ENCODE measurements at places on chromosomes 4 and X.

DNA sequence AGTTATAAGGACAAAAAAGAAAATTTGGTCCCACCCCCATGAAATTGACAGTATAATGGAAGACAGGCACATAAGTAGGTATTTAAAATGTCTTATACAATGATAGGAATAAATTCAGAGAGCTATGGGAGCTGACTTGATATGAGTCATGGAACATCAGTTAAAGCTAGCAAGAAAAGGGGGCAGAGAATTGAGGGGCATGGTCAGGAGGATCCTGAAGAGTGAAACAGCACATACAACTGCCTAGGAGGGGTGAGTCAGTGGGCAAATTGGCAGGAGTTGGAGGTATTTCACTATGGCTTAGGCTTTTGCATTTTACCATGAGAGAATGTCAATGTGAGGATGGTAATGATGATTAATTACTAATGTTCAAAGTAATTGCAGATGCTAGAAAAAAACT lies 95.4 kb upstream of the BANK1 start:
- DNase-seq = no peak

GRCh38 chr4:37058826-37059225 lies 185.7 kb upstream of the NWD2 start:
- DNase-seq = no peak

DNA sequence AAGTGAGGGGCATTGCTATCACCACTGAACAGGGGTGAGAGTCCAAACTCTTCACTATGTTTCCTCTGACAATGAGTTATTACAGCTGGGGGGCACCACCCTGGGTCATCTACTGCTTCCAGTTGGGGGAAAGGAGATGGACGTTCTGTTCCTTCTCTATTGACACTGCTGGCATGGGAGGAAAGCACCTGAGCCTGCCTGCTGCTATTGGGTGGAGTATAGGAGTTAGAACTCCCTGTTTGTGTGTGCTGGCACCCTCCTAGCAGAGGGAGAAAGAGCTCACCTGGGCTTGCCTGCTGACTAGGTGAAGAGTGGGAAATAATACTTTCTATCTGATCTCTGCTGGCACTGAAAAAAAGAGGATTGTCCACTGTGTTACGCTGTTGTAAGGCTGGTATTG lies 163.8 kb downstream of the MSN start:
- no peak for DNase-seq

- DNase-seq = no peak
Observed at GRCh38 chr4:158016511-158016910, 156.3 kb downstream of the GASK1B start.

- DNase-seq = no peak
Observed at GRCh38 chr4:124803641-124804040, 91.1 kb upstream of the ANKRD50 start.

DNA sequence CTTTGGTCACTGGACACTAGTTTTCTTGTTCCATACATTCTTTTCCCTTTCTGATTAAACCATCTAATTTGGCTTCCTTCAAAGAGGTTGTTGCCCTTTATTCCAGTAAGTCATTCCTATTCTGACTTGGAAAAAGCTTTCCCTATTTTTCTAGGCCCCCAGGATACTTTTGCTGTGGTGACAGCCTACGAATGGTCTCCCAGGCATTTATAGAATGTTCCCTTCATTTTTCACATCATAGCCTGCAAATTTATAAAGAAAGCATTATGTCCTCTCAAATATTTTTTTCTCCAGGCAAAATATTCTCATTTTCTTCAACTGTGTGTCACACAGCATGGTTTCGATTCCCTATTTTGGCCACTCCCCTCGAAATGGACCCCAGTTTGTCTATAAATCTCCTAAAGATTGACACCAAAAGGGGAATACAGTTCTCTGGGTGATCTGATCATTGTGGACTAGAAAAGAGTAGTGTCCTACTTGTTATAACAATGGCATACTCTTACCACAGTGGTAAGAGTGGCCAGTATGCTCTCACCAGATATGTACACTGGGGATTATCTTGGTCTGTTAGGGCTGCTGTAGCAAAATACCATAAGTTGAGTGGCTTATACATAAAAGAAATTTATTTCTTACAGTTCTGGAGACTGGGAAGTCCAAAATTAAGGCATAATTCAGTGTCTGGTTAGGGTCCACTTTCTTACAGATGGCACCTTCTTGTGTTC lies 41.5 kb upstream of the BMP2K start:
- no peak for DNase-seq

GRCh38 chr4:167176723-167177367 lies 57.4 kb downstream of the SPOCK3 start:
- no peak for DNase-seq

DNA sequence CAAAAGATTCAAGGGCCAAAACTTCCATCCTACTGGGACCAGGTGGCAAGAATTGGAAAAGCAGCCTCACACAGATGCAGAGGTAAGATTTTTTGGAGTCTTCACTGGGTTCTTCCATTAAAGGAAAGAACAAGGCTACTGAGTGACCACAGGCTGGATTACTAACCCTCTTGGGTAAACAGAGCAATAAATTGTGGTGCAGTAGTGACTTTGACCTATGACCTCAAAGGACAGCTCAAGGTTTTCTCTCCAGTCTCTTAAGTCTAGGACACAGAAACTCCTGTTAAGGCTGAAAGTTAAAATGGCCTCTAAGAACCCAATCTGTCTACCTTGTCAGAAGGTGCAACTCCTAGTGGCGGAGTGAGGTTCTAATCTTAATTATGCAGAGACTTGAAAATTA lies 464.9 kb downstream of the SMARCA1 start:
- no peak for DNase-seq

- no peak for DNase-seq
Observed at GRCh38 chr4:140363051-140363450, 10.4 kb upstream of the SCOC start.

GRCh38 chr4:8157944-8158709 lies 486 bp downstream of the ABLIM2 start:
- no peak for DNase-seq

- no peak for DNase-seq
Observed at GRCh38 chr4:41106081-41106480, 108.3 kb downstream of the APBB2 start.

- no peak for DNase-seq
Observed at GRCh38 chr4:30714408-30715031, 5.6 kb upstream of the PCDH7 start.

DNA sequence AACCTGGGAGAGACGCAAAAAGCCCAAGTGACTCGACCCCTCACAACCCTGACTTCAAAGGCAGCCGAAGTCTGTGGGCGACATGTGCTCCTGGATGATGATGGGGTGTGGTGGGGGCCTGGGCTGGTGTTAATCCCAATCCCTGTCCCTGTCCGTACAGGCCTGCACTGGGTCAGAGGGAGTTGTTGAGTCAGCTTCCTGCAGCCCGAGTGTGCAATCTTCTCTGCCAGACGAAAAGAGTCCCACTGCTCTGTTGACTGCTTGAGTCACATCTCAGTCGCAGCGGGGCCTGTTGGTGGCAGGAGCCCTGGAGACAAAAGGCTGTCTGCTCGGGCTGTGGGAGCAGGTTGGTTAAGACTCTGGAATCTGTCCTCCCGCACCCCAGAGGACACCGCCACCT lies 10.3 kb downstream of the FAM3A start:
- DNase-seq = no peak

DNA sequence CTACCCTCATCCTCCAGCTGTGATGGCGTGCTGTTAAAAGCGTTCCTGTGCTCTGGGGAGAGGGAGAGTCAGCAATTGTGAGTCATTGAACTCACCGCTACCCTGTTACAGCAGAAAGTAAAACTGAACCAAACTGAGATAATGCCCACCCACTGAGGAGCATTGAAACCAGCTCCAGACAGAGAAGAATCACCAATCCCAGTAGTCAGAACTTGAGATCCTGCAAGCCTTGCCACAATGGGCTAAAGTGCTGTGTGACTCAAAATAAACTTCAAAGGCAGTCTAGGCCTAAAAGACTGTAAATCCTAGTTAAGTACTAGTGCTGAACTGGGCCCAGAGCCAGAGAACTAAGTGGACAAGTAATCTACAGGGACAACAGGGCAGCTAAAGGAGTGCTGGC lies 1394.2 kb upstream of the DIAPH2 start:
- no peak for DNase-seq

DNA sequence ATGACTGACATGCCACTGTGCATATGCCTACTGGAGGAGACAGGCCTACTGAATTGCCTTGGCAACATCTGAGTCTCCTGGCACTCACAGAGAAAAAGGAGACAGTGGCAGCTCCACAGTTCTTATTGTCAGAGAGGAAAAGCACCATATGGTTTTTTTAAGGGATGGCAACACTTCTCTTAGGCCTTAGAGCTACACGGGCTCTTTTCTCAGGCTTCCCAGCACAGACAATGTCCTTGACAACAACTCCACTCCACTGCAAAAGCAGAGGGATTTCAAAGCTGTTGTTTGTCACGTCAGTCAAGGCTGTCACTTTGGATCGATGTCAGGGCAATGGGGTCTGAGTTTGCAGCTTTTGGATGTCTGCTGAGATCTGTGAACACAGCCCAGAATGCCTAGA lies 4.7 kb upstream of the CLCN4 start:
- DNase-seq = no peak

- DNase-seq = no peak
Observed at GRCh38 chr4:13530823-13531624, 13.3 kb downstream of the NKX3-2 start.

DNA sequence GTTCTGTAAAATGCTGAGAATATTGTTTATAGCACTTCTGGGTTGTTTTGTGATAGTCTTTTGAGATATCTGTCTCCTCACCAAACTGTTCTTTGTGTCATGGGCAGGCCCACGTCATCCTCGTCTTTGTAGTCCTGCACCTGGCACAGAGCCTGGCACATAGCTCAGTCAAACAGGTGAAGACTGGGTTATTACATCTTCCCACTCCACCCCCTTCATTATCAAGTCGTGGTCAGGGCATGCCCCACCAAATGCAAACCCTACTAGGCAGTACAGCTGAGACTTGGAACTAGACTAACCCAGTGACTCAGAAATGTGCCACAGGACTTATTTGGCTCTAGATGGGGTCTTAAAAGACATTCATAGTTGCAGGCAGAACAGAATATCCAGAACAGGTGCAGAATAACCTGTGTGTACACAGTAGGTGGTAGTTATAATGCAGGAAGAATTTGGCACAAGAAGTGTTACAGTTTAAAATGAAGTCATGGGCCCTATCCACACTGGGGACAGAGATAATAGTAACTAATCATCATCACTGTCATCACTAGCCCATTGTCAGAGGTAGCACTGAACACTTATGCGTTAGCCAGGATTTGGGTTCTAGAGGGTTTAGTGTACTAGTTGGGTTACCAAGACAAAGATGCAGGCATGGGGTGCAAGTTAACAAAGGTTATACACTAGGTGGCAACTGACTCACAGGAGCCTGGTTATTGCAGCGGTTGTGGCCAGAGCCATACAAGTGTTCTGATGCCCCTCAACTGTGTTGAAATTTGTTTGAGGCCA lies 74.9 kb downstream of the TBL1X start:
- DNase-seq = no peak

DNA sequence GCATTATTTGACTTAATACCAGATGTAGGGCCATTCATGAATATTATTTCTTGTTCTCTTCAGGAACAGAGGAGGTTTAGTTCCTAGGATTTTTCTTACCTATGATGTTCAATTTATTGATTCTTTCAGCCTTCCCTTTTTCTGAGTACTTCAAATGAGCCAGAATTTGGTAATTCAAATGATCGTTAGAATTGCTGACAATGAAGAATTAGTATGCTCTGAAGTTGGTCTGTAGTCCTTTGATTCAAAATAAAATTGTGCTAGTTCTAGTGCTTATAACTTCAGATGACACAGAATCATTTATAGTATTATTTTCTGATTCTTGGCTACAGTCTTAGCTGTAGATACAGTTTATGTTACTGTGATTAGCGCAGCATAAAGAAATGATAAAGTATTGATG lies 35.2 kb upstream of the WDR17 start:
- no peak for DNase-seq

GRCh38 chr4:53039741-53040458 lies 177.8 kb downstream of the RASL11B start:
- DNase-seq = no peak

- DNase-seq = no peak
Observed at GRCh38 chr4:87045234-87045558, 110.4 kb downstream of the AFF1 start.

- no peak for DNase-seq
Observed at GRCh38 chr4:144611850-144612249, 34.1 kb upstream of the HHIP start.

- DNase-seq = peak; percentile 23
Observed at GRCh38 chr4:15649914-15650545, 5.1 kb downstream of the FBXL5 start.

GRCh38 chr4:143438710-143439109 lies 74.8 kb upstream of the SMARCA5 start:
- no peak for DNase-seq

- DNase-seq = no peak
Observed at GRCh38 chr4:119865789-119866188, 200.9 kb downstream of the MAD2L1 start.

GRCh38 chr4:5033281-5033841 lies 14.1 kb upstream of the CYTL1 start:
- no peak for DNase-seq

- no peak for DNase-seq
Observed at GRCh38 chr4:106979476-106979875, 56.6 kb downstream of the DKK2 start.

- DNase-seq = no peak
Observed at GRCh38 chr4:7668271-7668670, 233.5 kb upstream of the PSAPL1 start.

GRCh38 chr4:109472343-109472761 lies 38.7 kb downstream of the SEC24B start:
- DNase-seq = no peak

GRCh38 chr4:7339751-7340552 lies 94.8 kb downstream of the PSAPL1 start:
- no peak for DNase-seq

DNA sequence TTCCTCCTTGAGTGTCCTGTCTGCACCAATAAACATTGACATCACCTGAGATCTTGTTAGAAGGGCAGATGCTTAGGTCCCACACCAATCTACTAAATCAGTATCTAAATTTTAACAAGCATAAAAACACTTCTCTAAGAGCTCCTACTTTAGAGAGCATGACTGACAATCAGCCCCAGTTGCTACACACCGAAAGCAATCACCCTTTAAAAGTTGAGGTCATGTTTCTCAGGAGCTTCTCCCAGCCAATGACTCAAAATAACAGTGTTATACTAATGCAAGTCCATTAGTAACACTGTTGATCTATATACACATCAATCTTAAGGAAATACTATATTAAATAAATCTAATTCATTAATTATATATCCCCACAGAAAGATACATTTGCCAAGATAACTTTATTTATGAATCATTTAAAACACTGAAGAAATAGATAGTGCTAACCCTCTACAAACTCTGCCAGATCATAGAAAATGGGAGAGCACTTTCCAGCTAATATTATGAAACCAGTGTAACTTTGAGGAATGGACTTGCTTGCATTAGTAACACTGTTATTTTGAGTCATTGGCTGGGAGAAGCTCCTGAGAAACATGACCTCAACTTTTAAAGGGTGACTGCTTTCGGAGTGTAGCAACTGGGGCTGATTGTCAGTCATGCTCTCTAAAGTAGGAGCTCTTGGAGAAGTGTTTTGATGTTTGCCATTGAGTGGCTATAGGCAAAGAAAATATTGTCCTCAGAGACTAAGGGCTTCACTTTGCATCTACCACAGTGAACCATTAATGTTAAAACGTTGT lies 109.8 kb upstream of the HDX start:
- no peak for DNase-seq

- DNase-seq = no peak
Observed at GRCh38 chrX:108250654-108251579, 159.3 kb downstream of the ATG4A start.

GRCh38 chrX:989959-990510 lies 222.4 kb downstream of the CRLF2 start:
- peak; percentile 41 for DNase-seq

GRCh38 chr4:56185901-56186300 lies 201.4 kb downstream of the AASDH start:
- no peak for DNase-seq

Data from stimulated activated CD4-positive, alpha-beta T cell treated with anti-CD3 and anti-CD28 coated beads, Interleukin-1b, Interleukin-23, amount 100 ng/mL, for 24 hours (primary cell).